Activated CD4-positive, alpha-beta T cell treated with anti-CD3 and anti-CD28 coated beads for 1 hour (primary cell): ENCODE measurements at places on chromosomes 7 and 10.

- no peak for DNase-seq
Observed at GRCh38 chr10:30973737-30974136, 57.9 kb downstream of the ZNF438 start.

DNA sequence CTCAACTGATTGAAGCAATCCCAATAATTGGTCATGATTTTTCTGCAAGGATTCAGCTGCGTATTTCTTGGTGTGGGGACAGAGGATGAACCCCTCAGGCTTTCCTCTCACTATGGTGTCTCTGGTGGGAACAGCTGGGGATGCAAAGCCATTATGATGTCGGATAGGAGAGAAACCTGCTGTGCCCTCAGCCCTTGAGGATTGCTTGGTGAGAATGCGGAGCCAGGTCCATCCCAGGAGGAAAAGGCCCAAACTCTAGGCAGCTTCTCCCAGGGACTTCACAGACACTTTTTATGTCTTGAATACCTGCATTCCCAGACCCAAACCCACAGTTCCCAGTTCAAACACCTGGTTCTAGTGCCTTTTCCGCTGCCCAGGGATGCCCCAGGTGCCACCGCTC is 302.0 kb downstream of the WDR37 start:
- DNase-seq, result no peak

GRCh38 chr7:46695051-46695708 is 774.1 kb upstream of the IGFBP3 start:
- DNase-seq, result no peak

DNA sequence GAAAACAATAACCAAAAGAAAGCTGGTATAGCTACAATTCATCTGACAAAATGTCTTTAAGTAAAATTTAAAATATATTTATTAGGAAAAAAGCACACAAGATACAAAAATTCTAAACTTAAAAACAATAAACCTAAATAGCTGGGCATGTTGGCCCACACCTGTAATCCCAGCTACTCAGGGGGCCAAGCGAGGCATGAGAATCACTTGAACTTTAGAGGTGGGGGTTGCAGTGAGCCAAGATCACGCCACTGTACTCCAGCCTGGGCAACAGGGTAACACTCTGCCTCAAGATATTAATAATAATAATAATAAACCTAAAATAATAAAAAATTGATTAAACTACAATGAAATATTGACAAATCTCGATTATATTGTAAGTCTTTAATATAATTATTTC is 77.8 kb upstream of the PDK4 start:
- DNase-seq, result no peak

- no peak for DNase-seq
Observed at GRCh38 chr7:116138202-116138801, 72.0 kb upstream of the TES start.

GRCh38 chr7:821688-822087 is 10.6 kb upstream of the SUN1 start:
- no peak for DNase-seq

- DNase-seq, result no peak
Observed at GRCh38 chr7:3321206-3321605, 20.2 kb downstream of the SDK1 start.

DNA sequence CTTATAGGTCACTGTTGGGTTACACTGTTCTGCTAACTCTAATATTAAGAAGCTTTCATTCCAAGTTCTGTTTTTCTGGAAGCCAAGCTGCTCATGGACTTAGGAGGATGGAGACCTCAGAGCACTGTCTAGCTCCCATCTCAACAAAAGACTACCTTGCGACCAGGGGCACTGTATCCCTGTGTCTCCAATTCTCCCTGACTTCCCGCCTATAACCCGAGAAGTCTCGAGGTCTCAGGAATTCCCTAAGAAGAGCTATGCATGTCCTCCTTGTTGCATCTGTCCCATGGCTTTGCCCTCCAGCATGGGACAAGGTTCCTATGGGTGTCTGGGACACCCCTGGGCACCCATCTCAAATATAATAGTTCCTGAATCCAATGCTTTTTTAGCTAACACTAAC is 31.2 kb downstream of the BTBD16 start:
- DNase-seq, result no peak

DNA sequence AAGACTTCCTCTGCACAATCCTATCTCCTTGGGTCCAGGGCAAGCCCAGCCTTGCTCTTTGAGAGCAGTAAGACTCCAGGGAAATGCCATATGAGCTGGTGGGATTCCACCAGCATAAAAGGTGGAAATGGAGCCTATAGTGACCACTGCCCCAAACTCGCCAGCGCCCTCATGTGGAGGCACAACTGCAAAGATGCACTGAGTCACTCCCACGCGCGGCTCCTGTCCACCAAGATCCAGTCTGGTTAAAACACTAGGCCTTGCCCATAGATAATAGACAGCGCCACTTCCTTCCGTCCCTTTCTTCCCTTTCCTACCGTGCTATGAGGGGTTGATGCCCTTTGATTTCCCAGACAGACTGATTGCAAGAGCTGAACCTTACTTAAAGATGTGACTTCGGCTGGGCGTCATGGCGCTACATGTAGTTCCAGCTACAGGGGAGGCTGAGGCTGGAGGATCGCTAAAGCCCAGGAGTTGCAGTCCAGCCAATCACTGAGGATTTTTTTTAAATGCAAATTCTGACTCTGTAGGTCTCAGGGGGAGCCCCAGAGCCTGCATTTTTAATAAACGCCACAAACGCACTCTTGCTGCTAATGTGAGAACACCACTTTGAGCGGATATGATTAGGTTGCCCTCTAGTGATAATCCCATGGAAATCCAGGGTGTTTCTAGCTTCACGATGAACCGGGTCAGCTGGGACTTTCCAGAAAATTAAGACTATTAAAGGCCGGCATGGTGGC is 136.5 kb downstream of the EPC1 start:
- DNase-seq, result no peak

DNA sequence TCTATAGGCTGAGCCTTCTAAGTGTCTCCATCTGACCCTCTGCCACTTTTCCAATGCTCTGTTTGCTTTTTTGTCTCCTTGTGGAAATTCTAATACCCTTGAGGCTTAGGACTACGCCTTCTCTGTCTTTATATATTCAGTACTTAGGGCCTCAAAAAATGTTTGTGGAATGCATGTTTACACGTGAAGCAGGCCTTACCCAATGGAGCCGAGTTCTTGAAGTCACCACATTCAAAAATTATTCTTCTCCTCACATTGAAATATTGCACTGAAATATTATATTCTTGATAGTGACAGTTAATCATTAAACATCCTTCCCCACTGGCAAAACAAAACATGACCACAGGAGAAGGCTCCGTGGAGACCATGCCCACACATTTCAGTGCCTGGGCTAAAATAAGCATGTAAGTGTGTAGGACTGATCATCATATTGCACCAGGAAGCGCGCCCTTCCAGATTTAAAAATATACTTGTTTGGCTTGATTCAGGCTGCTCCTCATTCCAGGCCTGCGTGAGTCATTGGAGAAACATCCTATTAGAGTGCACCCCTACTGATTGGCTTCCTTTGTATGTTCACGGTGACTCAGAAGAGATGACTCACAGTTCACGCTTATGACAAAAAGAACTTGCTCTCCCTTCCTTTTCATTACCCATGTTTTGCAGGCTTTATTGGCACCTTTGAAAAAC is 307.4 kb upstream of the AOAH start:
- DNase-seq, result no peak

GRCh38 chr7:90624225-90624911 is 28.2 kb downstream of the CDK14 start:
- no peak for DNase-seq

- no peak for DNase-seq
Observed at GRCh38 chr10:73816917-73817729, 5.7 kb upstream of the NDST2 start.

DNA sequence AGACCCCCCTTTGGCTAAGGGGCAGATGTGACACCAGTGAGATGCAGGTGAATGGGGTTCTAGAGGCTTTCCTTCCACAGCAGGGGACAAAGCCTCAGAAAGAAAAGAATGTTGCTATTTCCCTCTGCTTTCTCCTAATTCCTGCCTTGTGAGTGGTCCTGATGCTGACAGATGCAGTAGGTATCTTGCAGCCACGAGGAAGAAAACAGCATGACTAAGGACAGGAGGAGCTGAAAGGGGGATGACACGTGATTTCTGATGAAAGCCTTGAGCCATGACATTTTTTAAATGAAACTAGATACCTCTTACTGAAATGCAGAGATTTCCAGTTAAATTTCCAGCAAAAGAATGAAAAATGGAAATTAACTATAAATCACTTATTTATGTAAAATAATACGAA is 92.4 kb downstream of the C1GALT1 start:
- DNase-seq, result no peak

- DNase-seq, result no peak
Observed at GRCh38 chr7:98135984-98136383, 29.3 kb downstream of the LMTK2 start.

DNA sequence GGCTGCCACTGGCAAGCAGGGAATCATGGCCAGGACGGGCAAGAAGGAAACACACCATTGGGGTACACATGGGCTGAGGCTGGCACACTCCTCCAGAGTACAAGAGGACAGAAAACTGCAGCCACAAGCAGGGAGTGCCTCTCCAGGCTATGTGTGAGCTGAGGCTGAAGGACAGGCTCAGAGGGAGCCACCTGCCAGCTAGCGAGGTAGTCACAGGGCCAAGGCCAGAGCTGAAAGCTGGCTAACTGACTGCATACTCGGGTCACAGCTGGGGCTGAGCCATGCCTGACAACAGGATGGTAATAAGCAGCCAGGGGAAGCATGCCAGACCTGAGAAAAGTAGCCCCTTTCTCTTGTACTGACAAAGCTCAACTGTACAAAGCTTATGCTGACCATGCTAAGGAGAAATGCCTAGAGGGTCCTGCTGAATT is 52.0 kb downstream of the KIF5B start:
- DNase-seq, result no peak

DNA sequence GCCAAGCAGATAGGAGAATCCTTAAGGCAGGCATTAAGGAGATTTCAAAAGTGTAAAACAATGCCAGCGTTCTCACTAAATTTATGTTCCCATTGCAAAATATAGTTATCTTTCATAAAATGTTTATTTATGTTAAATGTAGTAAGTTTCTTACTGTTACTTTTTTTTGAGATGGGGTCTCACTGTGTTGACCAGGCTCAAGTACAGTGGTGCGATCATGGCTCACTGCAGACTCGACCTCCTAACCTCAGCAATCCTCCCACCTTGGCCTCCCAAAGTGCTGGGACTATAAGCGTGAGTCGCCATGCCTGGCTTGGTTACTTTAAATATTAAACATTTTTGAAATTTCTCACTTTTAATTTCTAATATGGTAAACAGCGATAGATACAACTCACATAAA is 31.8 kb upstream of the PRKAR2B start:
- no peak for DNase-seq

DNA sequence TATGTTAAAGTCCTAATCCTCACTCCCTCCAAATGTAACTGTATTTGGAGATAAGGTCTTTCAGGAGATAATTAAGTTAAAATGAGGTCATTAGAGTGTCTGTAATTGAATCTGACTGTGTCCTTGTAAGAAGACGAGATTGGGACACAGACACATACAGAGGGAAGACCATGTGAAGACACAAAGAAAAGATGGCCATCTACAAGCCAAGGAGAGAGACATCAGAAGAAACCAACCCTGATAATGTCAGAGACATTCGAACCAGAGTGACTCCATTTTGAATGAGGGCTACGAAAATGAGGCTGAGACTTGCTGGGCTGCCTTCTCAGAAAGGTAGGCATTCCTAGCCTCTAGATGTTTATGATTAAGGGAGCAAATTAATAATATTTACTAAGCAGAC is 542 bp upstream of the SAMD9L start:
- DNase-seq, result no peak

DNA sequence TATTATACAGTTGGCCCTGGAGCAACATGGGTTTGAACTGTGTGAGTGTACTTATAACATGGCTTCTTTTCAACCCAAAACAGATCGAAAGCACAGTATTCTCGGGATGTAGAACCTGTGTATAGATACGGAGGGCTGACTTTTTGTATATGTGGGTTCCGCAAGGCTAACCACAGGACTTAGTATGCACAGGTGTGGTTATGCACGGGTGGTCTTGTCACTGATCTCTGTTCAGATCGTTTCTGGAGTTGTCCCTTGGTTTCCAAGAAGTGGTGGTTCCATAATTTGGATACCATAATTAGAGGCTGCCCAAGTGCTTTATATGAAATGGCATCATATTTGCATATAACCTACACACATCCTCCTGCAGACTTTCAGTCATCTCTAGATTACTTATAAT is 10.9 kb upstream of the BHLHA15 start:
- no peak for DNase-seq

GRCh38 chr10:117159390-117159789 is 21.3 kb upstream of the VAX1 start:
- DNase-seq, result no peak

DNA sequence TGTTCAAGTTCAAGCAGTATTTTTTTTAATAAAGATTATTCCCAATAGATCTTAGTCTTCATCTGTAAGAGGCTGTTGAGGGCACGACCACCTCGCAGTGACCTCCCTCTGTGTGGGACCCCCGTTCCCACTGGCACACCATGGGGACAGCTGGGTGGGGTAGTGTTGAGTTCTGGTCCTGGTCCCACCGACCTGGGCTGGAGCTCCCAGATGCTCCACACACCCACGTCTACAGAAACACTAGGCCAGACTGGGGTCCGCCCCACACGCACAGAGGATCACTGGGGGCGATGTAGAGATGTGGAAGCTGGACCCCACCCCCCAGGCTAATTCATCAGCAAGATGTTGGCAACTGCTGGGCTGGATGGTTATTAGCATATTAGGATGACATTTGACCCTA is 623.6 kb downstream of the PTPRN2 start:
- DNase-seq, result no peak

- no peak for DNase-seq
Observed at GRCh38 chr10:74081941-74082718, 68.5 kb downstream of the AP3M1 start.

DNA sequence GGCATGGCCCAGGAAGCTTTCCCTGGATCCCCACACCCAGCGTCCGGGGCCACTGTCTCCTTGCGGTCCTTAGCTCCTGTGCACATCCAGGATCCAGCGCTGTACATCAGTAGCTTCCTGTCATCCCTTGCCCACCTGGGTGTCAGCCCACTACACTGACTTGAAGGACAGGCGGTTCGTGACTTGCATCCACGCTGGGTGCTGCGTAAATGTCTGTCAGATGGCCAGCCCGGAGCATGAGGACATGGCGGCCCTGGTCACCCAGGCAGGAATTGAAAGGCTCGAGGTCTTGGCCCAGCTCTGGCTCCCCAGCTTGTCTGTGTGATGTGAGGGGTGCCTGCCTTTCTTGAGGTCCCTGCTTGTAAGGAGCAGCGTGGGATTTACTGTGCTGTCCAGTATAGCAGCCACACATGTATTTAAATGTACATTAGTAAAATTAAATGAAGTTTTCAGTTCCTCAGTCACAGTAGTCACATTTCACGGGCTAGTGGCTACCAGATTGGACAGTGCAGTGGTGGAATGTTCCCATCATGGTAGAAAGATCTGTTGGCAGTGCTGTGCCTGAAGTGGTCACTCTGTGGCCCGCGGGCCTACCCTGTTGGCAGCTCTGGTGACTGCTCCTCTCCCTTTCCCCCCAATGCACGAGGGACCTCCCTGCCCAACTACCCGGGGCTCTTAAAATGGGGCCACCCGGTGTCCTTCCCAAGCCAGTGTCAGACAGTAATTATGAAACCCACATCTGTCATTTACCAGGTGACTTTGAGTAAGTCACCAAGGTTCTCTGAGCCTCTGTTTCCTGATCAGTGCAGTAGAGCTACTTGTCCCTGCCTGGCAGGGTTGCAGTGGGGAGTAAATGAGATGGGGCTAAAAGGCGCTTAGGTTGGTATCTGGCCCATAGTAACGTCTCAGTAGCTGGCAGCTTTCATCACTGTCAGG is 97.8 kb upstream of the PPIF start:
- DNase-seq, result no peak

- no peak for DNase-seq
Observed at GRCh38 chr10:88392222-88392621, 190.9 kb downstream of the RNLS start.

- DNase-seq, result no peak
Observed at GRCh38 chr7:79455173-79455790, 1.8 kb upstream of the MAGI2 start.
